ENCODE measurements at places on chromosomes 7 and 10.

GRCh38 chr10:33376476-33376875, 42.0 kb upstream of the NRP1 start:
- no peak for DNase-seq

DNA sequence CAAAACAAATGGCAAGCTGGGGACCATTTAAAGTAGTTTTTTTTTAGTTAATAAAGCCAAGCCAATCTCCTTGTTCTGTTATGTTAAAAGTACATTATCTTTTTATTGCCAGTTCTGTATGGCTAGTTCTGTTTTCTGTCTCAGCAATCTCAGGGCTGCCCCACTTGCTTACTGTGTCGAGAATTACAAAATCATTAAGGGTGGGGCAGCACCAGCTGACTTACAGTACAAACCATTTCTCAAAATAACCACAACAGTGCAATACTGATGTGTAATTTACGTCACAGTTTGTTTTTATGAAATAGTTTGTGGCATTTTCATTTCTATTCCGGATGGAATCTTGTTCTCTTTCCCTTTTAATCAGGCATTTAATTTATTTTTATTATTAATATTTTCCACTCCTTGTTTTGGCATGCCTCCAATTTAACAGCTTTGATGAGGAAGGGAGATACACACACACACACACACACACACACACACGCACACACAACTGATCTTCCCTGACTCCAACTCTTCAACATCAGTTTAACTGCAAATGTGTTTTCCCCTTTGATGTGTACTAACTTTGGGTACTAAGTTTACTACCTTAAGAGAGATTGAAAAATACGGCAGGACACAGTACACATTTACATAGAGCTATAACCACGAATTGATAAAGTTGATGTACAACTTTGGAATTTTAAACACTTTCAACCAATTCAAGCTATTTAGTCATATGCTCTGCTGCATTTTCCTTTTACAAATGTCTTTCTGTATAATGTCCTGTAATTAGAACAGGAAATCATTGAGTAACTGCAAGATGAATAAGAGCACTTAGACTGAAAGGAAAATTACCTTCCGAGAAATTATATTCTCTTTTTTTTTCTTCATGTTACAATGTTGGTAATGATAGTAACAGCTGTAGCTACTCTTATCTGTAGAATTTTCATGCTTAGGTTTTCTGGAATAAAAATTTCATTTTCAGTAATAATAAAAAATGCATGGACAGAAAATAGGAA, 91.5 kb downstream of the ARID5B start:
- no peak for DNase-seq

DNA sequence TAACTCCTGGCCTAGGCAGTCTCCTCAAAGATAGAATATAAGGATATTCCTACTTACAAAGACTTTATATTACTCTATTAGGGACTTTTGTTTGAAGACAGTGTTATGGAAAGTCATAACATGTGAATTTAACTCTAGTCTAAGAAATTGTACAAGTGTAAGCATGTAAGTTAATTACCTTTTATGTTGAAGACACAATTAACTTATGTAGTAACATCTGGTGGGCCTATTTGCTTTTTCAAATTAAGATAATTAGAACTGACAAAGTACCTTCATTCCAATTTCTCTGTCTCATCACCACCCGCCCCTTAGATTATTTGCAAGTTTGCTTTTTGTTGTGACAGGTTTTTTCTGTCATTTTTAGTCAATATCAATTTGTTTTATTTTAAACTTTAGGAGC, 126.0 kb upstream of the THSD7A start:
- no peak for DNase-seq

- no peak for DNase-seq
Measured at GRCh38 chr10:107740962-107741690, 576.6 kb upstream of the SORCS1 start.

DNA sequence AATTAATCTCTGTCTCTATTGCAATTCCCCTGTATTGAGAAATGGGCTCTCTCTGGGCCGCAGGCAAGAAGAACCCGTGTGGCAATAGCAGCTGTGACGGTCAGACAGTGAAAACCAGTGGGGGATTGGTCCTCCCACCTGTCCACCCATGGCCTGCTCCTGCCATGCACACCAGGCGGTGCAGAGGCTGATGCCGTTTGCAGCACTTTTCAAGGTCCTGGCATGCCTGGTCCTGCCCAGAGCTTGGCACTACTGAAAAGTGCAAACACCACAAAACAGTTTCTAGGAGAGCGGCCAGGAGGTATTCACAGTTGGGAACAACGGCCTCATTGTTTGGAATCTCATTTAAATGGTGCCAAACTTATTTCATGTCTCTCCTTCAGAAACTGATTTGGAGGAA, 41.5 kb downstream of the PSPH start:
- peak; percentile 91 for DNase-seq

- no peak for DNase-seq
Measured at GRCh38 chr7:121273467-121274167, 55.2 kb upstream of the WNT16 start.

GRCh38 chr10:71429929-71430328, 33.2 kb downstream of the CDH23 start:
- no peak for DNase-seq

DNA sequence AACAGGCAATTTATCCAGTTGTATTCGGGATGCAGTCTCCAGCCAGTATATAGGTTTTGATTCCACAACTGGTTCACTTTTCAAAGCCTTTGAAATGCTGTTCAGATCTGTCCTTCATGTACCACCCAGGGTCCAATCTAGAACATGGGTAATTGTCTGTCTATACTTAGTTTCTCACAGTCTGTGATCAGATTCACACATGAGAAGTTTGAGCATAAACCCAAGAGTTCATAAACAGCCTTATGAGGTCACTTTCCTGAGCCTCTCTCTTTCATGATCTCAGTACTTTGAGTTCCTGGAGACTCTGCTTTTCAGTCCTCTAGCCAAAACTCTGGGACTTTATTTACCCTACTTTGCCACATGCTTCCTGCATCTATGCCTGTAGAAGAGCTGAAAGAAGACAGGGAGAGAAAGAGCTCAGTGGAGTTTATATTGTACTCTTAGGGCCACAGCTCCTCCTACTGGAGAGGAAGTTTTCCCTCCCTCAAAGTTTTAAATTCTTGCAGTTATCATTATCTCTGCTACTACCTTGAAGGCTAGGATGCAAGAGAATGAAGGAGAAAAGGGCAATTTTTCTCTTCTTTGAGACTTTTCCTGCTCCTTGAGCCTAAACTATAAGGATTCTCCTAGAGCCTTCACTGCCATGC, 172.0 kb downstream of the ZEB1 start:
- DNase-seq, result peak; percentile 52

DNA sequence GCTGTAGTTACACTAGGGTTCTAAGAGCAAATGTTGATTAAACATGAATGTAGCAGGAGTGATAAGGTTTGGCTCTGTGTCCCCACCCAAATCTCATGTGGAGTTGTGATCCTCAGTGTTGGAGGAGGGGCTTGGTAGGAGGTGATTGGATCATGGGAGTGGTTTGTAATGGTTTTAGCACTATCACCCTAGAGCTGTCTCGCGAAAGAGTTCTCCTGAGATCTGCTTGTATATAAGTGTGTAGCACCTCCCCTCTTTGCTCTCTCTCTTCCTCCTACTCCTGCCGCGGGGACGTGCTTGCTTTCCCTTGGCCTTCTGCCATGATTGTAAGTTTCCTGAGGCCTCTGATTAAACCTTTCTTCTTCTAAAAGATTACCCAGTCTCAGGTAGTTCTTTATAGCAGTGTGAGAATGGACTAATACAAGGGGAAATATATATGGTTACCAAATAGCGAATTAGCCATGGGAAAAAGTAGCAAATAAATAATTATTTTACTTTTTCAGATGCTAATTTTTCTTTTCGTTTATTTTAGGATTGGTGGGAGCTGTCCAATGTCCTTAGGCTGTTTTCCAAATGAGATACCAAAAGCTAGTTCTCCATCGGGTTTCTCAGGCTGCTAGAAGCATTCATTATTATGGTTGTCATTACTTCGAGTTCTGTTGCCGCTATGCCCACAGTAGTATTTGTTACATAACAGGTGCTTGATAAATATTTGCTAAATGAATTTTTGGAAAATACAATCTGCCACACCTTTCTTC, 58.7 kb downstream of the PTEN start:
- DNase-seq, result no peak

GRCh38 chr10:114545071-114545470, 113.0 kb downstream of the ABLIM1 start:
- no peak for DNase-seq
